Neural crest cell (in vitro differentiated cells): ENCODE measurements at places on chromosomes 4 and X. TPM values are rescaled to one million over a fixed set of nuclear protein-coding genes. Genes with fewer than 3 reads are reported as not detected.

- DNase-seq, result no peak
These were observed 392.8 kb downstream of the GPM6A start for GRCh38 chr4:175419236-175419718.

GRCh38 chr4:165464376-165464775, 85.6 kb downstream of the CPE start:
- no peak for DNase-seq

GRCh38 chrX:69705818-69706217, 89.9 kb downstream of the EDA start:
- DNase-seq, result no peak

- no peak for DNase-seq
These were observed 22.9 kb downstream of the MID1IP1 start for GRCh38 chrX:38824176-38824575.

DNA sequence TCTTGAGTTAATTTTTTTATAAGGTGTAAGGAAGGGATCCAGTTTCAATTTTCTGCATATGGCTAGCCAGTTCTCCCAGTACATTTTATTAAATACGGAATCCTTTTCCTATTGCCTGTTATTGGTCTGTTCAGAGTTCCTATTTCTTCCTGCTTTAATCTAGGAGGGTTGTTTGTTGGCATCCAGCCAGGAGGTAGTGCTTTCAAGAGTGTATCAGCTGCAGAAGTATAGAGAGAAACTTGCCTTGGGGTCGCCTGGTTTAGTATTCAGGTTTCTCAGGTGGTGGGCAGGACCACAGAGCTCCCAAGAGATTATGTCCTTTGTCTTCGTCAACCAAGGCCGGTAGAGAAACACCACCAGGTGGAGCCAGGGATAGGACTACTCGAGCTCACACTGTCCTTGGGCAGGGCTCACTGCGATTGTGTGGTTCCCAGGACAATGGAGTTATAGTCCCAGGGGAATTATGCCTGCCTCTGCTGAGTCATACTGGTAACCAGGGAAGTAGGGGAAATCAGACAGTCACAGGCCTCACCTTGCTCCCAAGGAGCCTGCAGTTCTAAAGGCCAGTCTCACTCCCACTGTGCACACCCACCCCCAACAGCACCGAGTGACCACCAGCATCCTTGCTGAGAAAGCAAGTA, 168.1 kb downstream of the VSIG4 start:
- no peak for DNase-seq

The OTC gene
- total RNA-seq, result 0.14 TPM in 1 of 2 replicates, not detected in the other

The IL2 gene
- total RNA-seq, result not detected in 2 replicates

The MSX1 gene
- 2.2 and 2.5 TPM in 2 replicates for total RNA-seq

The C1QTNF7 gene
- total RNA-seq, result not detected in 2 replicates
